ENCODE measurements at places on chromosomes 6 and 20. TPM values are rescaled to one million over a fixed set of nuclear protein-coding genes. Genes with fewer than 3 reads are reported as not detected.

FUT9 gene
- total RNA-seq: not detected

ATAT1 gene
- 5.6 TPM for total RNA-seq

INSM1 gene
- not detected for total RNA-seq

RBL1 gene
- total RNA-seq: 27.3 TPM

WFDC10B gene
- not detected for total RNA-seq

GABRR2 gene
- 1.4 TPM for total RNA-seq

PCK1 gene
- total RNA-seq: not detected

HAO1 gene
- not detected for total RNA-seq

FABP7 gene
- total RNA-seq: not detected

Measured in T-helper 17 cell (primary cell).